Sigmoid colon (tissue), 7 donors: ENCODE measurements at places on chromosomes 7 and 10. TPM values are rescaled to one million over a fixed set of nuclear protein-coding genes. Genes with fewer than 3 reads are reported as not detected.

SPRN gene
- polyA plus RNA-seq, result not detected

NACAD gene
- 1.9 TPM for polyA plus RNA-seq

MSMB gene
- polyA plus RNA-seq, result not detected

LRRC4 gene
- polyA plus RNA-seq, result 0.60 TPM

HOXA3 gene
- 15.6 TPM for polyA plus RNA-seq

TEX47 gene
- not detected for polyA plus RNA-seq

UCMA gene
- not detected for polyA plus RNA-seq
